ENCODE measurements at places on chromosomes 11 and 22. TPM values are rescaled to one million over a fixed set of nuclear protein-coding genes. Genes with fewer than 3 reads are reported as not detected.

DNA sequence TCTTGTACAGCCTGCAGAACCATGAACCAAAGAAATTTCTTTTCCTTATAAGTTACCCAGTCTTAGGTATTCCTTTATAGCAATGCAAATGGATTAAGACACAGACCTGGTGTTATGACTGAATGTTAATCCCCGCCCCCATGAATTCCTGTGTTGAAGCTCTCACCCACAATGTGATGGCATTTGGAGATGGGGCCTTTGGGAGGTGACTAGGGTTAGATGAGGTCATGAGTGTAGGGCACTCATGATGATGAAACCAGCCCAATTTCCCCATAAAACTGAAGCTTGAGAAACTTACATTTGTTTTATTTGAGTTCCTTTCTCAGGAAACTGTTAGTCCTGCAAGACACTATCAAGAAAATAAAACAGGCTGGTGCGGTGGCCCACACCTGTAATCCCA, 115.8 kb upstream of the THY1 start:
- no peak for DNase-seq

- no peak for DNase-seq
These were observed 9.6 kb upstream of the PTS start for GRCh38 chr11:112216561-112217105.

- DNase-seq, result no peak
These were observed 10.0 kb downstream of the MAPK8IP2 start for GRCh38 chr22:50610581-50610980.

CTNND1 gene
- total RNA-seq, result 4.5 TPM

GDPD4 gene
- total RNA-seq, result not detected

DNA sequence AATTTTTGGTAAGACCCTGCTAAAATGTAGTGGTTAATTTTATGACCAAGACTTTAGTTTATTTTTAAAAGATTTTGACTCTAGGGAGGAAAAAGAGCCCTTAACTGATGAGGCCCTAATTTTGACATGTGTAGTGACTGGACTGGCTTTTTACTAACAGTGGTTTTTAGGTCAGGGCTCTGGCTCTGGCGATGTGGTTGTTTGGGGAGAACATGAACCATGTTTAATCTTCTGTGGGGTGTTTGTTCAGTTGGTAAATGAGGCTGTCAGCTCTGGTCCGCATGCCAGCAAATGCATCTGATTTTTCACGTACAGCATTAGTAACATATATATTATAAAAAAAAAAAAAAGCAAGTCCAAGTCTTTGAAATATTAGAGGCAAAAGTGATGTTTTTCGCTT, 104.3 kb downstream of the EXT2 start:
- DNase-seq, result no peak

All from activated CD4-positive, alpha-beta memory T cell treated with anti-CD3 and anti-CD28 coated beads, Interleukin-2, amount 10 ng/mL, durations not matched to agents 7 days and 5 days (primary cell).